ENCODE measurements at places on chromosomes 11 and 22. TPM values are rescaled to one million over a fixed set of nuclear protein-coding genes. Genes with fewer than 3 reads are reported as not detected.

GRCh38 chr11:46382646-46383403 is 1.4 kb downstream of the MDK start:
- no peak for DNase-seq
- peaks cover 39% of the 10 kb centered on the region for H3K27me3 ChIP-seq
- no peak overlapping the region for H3K27ac ChIP-seq

- H3K36me3 ChIP-seq: peaks cover 4% of the 10 kb centered on the region
- H3K4me1 ChIP-seq: peaks cover 18% of the 10 kb centered on the region
- no peak overlapping the region for H3K4me3 ChIP-seq
- DNase-seq: no peak
- no peaks in the 10 kb centered on the region for H3K27me3 ChIP-seq
Measured at GRCh38 chr22:35664955-35665587, 16.8 kb downstream of the APOL6 start.

DNA sequence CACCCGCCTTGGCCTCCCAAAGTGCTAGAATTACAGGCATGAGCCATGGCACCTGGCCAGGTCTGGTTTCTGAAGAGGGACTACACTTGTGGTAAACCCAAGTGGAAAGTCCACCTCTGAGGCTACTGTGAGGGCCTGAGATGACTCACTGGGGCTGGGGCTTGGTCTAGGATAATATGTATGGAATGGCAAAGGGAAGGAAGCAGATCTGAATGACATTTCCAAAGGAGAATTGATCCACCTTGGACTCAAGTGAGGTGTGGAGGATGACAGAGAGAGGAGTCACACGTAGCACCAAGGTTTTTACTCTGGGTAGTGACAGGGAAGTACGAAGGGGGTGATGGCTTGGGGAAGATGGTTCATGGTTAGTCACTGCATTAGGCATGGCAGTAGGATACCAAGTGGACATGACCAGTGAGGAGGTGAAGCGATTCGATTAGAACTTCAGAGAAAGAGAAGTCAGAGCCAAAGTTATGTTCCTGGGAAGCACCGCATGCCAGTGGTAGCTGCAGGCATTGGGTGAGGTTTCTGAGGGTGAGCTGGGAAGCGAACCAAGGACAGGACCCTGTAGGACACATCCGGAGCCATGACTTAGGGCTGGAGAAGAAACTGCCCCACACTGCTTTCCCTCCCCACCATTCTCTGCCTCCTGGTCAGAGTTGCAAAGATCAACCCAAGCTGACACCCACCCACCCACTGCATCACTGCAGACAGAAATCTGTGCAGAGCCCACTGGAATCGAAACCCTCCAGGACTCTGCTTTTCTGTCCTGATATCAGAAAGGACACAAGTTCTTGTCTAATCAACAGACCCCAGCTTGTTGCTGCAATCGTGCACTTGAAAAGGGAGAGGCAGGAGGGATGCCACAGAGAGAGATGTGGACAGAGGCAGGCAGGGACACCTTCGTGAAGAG is 13.0 kb upstream of the BCL9L start:
- H3K36me3 ChIP-seq: no peaks in the 10 kb centered on the region
- H3K4me1 ChIP-seq: peaks cover 6% of the 10 kb centered on the region
- H3K27me3 ChIP-seq: no peaks in the 10 kb centered on the region
- H3K4me3 ChIP-seq: no peak overlapping the region
- no peak for DNase-seq
- H3K27ac ChIP-seq: no peak overlapping the region

GRCh38 chr11:37184326-37184725 is 586.3 kb upstream of the RAG2 start:
- no peak for DNase-seq
- H3K4me1 ChIP-seq: no peaks in the 10 kb centered on the region
- no peaks in the 10 kb centered on the region for H3K36me3 ChIP-seq
- H3K27ac ChIP-seq: no peak overlapping the region
- no peaks in the 10 kb centered on the region for H3K27me3 ChIP-seq

DNA sequence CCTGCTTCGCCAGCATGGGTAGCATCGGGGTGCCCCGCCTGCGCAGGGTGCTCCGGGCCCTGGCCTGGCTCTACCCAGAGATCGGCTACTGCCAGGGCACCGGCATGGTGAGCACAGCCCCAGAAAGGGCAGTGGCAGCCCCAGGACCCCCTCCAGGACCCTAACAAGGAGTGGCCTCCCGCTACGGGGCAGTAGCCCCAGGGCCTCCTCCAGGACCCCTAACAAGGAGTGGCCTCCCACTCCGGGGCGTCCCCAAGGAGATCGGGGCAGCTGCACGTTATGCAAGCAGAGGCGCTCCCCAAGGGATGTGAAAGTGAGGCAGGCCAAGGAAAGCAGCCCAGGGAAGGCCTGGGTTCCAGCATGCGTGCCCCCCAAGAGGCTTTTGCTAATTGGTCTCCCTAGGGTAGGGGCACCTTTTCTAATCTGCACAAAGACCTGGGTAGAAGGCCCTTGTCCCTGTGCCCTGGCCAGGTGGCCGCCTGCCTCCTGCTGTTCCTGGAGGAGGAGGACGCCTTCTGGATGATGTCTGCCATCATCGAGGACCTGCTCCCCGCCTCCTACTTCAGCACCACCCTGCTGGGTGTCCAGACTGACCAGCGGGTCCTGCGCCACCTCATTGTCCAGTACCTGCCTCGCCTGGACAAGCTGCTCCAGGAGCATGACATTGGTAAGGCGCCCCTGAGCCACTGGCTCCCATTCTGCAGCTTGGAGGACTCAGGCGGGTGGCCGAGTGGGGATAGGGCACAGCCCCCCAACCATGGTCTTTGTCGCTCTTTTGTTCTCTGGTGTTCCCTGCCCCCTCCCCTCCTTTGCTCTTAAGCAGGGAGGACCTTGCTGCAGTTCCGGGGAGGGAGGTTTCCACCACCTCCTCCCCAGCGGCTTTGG is 35.0 kb downstream of the SGSM3 start:
- no peak overlapping the region for H3K4me3 ChIP-seq
- DNase-seq: no peak
- H3K36me3 ChIP-seq: peaks cover 87% of the 10 kb centered on the region
- no peaks in the 10 kb centered on the region for H3K4me1 ChIP-seq
- no peaks in the 10 kb centered on the region for H3K27me3 ChIP-seq
- no peak overlapping the region for H3K27ac ChIP-seq

GRCh38 chr11:16001899-16002426 is 354.4 kb downstream of the SOX6 start:
- H3K27me3 ChIP-seq: no peaks in the 10 kb centered on the region
- no peak overlapping the region for H3K27ac ChIP-seq
- no peak overlapping the region for H3K4me3 ChIP-seq
- no peak for DNase-seq
- H3K4me1 ChIP-seq: peaks cover 4% of the 10 kb centered on the region

- H3K27ac ChIP-seq: peak overlapping the region; percentile 66
- no peak overlapping the region for H3K4me3 ChIP-seq
- no peaks in the 10 kb centered on the region for H3K36me3 ChIP-seq
- DNase-seq: no peak
- peaks cover 25% of the 10 kb centered on the region for H3K4me1 ChIP-seq
- H3K27me3 ChIP-seq: no peaks in the 10 kb centered on the region
Measured at GRCh38 chr11:12278766-12279671, 98.4 kb upstream of the PARVA start.

DNA sequence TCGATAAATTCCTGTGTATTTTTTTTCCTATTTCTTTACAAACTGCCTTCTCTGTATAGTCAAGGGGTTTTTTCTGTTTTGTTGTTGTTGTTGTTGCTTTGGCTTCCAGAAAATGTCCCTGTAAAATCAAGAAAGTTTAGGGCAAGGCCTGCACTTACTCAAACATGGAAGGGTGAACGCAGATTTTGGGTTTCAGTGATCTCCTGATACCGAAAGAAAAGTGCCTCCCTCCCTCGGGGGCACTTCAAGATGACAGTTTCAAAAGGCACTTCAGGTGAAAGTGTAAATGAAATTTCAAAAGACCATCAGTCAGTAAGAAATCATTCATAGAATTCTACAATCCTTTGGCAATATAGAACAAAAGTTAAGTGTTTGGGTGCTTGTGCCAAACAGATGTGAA is 43.4 kb upstream of the TMPRSS4 start:
- no peak overlapping the region for H3K27ac ChIP-seq
- no peak overlapping the region for H3K4me3 ChIP-seq
- H3K27me3 ChIP-seq: no peaks in the 10 kb centered on the region
- peak; percentile 12 for DNase-seq
- no peaks in the 10 kb centered on the region for H3K36me3 ChIP-seq
- H3K4me1 ChIP-seq: no peaks in the 10 kb centered on the region

DNA sequence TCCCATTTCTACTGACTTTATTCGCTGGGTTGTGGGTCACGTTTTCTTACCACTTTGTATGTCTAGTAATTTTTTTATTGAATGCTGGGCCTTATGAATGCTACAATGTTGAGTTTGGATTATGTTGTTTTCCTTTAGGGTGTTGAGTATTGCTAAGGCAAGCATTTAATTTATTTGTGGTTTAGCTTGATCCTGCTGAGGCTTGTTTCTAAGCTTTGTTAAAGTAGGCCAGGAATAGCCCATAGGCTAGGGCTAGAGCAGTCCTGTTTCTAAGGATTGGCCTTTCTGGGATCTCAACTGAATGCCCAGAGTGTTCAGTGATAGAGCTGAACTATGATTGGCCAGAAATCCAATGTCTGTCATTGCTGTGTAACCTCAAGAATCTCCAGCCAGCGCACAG is 56.1 kb upstream of the LDLRAD3 start:
- no peak for DNase-seq
- H3K27me3 ChIP-seq: no peaks in the 10 kb centered on the region
- H3K4me3 ChIP-seq: no peak overlapping the region
- no peak overlapping the region for H3K27ac ChIP-seq
- H3K36me3 ChIP-seq: no peaks in the 10 kb centered on the region

DNA sequence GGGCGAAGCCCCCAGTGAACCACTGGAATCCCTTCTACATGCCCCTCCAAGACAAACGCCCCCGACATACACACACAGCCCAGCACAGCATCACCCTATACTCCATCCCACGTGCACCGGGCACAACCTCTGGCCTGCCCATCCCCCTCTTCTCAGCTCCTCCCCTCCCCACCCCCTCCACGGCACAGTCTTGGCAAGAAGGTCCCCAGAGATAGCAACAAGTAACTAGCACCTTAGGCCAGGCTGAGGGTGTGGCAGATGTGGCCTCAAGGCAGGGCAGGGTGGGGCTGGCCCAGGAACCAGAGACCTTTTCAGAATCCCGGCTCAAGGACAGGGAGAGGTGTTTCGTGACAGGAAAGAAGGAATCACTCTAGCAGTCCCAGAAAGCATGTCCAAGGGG is 54.3 kb downstream of the CYTH4 start:
- H3K27ac ChIP-seq: no peak overlapping the region
- H3K4me3 ChIP-seq: no peak overlapping the region
- peaks cover 39% of the 10 kb centered on the region for H3K27me3 ChIP-seq
- H3K4me1 ChIP-seq: peaks cover 15% of the 10 kb centered on the region
- H3K36me3 ChIP-seq: no peaks in the 10 kb centered on the region
- DNase-seq: no peak

DNA sequence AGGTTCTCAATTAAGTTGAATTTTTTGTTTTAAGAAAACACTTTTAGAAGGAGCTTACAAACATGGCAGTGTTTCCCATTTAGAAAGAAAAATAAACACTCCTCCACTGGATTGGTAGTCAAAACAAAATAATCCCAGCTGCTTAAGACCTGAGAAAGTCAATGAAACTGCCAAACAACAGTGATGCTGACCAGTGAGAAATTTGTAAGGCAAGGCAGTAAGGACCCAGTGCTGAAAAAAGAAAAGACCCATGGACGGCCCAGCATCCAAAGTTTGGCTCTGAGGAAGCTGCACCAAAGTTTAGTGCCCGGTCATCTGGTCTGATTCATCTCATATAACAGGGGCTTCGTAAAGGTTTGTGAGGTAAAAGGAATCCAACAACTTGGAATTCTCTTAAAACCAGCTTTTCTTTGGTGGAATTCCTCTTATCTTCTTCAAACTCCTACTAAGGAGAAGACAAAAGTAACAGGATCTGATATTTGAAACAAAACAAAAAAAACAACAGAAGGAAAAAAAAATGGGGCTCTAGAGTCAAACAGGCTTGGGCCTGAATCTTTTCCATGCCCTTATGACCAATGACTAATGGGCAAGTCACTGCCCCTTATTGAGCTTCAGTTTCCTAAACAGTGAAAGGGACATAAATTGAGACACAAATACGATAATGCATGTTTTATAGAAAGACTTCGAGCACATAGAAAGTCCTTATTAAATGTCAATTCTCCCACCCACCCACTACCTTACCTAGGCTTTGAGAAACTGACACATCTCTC is 383.0 kb upstream of the NARS2 start:
- peaks cover 15% of the 10 kb centered on the region for H3K4me1 ChIP-seq
- no peak overlapping the region for H3K27ac ChIP-seq
- H3K27me3 ChIP-seq: no peaks in the 10 kb centered on the region
- H3K36me3 ChIP-seq: no peaks in the 10 kb centered on the region
- no peak for DNase-seq

DNA sequence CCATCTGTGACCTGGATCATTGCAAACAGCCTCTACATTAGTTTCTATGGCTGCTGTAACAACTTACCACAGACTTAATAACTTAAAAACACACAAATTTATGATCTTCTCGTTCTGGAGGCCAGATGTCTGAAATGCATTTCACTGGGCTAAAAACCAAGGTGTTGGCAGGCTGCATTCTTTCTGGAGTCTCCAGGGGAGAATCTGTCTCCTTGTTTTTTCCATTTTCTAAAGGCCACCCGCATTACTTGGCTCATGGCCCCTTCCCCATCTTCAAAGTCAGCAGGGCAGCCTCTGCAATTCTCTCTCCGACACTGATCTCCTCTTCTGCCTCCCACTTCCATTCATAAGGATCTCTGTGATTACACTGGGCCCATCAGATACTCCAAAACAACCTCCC is 11.6 kb downstream of the SCGB1A1 start:
- no peaks in the 10 kb centered on the region for H3K36me3 ChIP-seq
- DNase-seq: no peak
- H3K4me1 ChIP-seq: peaks cover 62% of the 10 kb centered on the region
- no peaks in the 10 kb centered on the region for H3K27me3 ChIP-seq
- no peak overlapping the region for H3K4me3 ChIP-seq
- peak overlapping the region; percentile 88 for H3K27ac ChIP-seq

Gene INPP5J
- total RNA-seq: 1.6 TPM

Gene DTX4
- total RNA-seq: 3.1 TPM

Gene ARHGAP1
- total RNA-seq: 107 TPM

DNA sequence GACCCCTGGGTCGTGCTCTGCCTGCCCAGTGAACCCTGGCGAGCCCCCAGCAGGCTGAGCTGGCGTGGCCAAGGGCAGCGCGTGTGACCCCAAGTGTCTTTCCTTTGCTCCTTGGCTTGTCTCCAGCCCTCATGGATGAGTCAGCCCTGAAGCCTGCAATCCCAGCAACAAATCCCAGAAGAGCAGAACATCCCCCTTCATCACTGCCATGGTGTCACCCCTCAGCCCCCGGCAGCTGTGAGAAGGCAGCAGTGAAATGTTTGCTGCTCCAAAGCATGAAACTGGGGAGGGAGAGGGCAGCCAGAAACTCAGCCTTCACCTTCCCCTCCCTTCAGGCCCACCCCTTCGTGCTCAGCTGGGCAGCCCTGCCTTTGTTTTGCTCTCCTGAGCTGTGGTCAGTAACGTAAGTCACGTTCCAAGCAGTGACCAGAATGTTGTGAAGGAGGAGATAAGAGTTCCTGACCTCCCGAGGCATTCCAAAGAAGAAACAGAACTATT is 29.8 kb downstream of the ADAMTS15 start:
- peak overlapping the region; percentile 75 for H3K27ac ChIP-seq
- peaks cover 13% of the 10 kb centered on the region for H3K36me3 ChIP-seq
- H3K4me3 ChIP-seq: no peak overlapping the region

Gene TMEM138
- total RNA-seq: 14.9 TPM

- H3K36me3 ChIP-seq: peaks cover 88% of the 10 kb centered on the region
- no peaks in the 10 kb centered on the region for H3K4me1 ChIP-seq
- no peaks in the 10 kb centered on the region for H3K27me3 ChIP-seq
- no peak for DNase-seq
- no peak overlapping the region for H3K27ac ChIP-seq
Measured at GRCh38 chr11:973237-973636, 47.6 kb downstream of the AP2A2 start.

Measured in esophagus muscularis mucosa (tissue), 4 donors.